ENCODE measurements at places on chromosomes 11 and 22.

GRCh38 chr11:109865548-109866186 is 227.5 kb upstream of the ZC3H12C start:
- no peak for DNase-seq

- DNase-seq = no peak
These were observed 35.7 kb upstream of the NNMT start for GRCh38 chr11:114260483-114260882.

- no peak for DNase-seq
These were observed 5.8 kb upstream of the OR52E5 start for GRCh38 chr11:5887172-5887571.

DNA sequence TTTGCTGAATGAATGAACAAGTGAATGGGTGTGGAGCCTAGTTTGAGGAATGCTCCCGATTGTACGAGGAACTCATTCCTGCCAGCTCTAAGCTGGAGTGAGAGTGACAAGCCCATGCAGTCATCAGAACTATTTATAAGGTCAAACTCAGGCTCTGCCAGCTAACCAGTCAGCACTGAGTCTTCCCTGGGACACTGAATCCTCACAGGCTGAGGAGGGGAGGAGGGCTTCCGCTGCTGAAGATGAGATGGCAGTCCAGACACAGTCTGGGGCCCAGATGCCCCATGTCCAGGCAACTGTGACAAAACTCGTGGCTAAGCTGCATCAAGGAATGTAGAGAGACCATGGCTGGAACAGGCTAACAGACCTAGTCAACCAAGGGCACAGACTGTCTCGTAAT is 4.0 kb downstream of the LRP4 start:
- DNase-seq = no peak

GRCh38 chr11:117585631-117586030 is 211.4 kb downstream of the DSCAML1 start:
- no peak for DNase-seq

DNA sequence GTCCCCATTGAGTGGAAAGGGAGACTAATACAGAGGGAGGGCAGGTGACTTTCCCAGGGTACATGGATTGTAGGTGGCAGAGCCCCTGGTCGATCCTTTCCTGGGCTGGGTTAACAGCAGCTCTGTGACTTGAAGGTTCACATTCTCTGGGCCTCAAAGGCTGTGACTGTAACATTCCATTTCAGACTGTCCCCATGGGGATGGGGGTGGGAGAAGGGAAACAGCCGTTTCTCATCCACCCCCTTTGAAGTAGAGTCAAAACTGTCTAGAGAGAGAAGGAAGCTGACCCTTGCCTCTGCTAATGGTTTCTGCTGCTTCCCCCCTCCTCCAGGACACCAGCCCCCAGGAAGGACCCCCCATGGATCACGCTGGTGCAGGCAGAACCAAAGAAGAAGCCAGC is 19.2 kb downstream of the MICALL1 start:
- no peak for DNase-seq

DNA sequence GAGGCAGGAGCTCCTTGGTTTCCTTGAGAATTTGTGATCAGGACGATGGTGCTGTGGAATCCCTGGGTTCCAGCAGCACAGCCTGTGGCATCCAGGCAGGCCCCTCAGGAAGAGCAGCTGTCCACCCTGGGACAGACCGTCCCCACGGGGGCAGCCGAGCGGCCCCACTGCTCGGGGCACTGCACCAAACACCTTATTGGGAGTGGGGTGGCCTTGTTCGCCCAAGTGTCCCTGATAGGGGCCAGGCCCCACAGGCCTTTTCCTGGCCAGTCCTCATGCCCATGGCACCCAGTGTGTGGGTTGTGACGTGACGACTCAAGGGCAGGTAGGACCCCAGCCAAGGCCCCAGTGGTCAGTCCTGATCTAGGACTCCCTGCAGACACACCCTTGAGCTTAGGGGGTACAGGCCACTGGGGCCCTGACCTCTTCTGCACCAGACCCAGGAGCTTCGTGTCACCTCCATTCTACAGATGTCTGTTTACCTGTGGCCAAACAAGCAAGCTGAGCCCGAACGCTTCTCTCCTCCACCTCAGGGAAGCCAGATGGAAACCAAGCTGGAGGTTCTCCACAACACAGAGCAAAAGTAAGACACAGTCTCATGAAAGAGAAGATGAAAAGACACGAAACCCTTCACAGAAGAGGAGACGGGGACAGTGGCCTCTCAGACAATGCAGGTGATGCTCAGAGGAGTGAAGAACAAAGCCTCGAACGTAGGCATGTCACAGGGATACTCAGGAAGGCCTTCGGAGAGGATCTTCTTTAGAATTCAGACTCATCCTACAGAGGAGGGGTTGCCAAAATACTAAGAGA is 1.6 kb upstream of the BRD1 start:
- DNase-seq = peak; percentile 34

GRCh38 chr22:34429314-34429713 is 509.0 kb upstream of the LARGE1 start:
- no peak for DNase-seq

GRCh38 chr11:8745431-8746253 is 63.0 kb downstream of the RPL27A start:
- DNase-seq = no peak

DNA sequence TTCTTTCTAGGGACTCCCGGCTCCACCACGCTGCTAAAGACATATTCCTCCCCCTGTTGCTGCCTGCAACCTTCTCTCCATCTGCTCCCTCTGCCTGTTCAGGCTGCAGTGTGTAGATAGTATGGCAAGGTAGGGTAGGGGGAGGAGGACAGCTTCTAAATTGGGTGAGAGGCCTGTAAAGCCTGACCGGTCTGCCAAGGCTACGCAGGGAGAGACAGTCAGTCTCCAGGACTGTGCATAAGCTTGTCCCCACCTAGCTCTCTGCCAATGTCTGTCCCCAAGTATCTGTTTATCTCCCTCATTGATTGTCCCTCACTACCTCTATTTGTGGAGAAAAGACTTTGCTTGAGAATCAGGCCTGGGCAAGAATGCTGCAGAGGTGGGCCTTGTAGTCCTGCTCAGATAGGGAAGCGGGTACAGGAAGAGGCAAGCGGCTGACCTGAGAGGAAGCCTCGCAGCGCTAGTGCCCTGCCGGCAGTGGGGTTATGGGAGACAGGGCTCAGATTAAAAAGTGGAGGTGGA is 871 bp upstream of the SEZ6L start:
- no peak for DNase-seq

GRCh38 chr11:117002639-117003299 is 95.5 kb downstream of the SIK3 start:
- DNase-seq = no peak

- no peak for DNase-seq
These were observed 80.2 kb downstream of the PRR5L start for GRCh38 chr11:36376009-36376887.

- peak; percentile 93 for DNase-seq
These were observed 1.8 kb upstream of the RASGRP2 start for GRCh38 chr11:64745521-64746328.

DNA sequence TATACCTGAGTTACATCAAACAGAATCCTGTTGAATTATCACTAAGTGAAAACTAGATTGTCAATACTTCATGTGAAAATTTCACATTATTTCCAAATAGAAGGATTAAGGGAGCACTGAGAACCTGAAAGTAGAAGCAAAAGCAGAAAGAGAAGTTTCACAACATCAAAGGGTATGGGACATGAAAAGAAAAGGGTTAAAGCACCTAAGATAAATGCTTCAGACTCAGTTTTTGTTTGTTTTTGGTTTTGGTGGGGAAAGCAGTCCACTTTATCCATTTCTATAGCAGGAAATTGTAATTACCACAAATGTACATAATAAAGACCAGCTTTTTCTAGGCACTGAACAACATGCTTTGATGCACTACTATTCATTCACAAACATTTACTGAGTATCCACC is 1069.7 kb upstream of the CCDC90B start:
- no peak for DNase-seq

- DNase-seq = peak; percentile 66
These were observed 13.9 kb downstream of the OTUB1 start for GRCh38 chr11:64000026-64000739.

DNA sequence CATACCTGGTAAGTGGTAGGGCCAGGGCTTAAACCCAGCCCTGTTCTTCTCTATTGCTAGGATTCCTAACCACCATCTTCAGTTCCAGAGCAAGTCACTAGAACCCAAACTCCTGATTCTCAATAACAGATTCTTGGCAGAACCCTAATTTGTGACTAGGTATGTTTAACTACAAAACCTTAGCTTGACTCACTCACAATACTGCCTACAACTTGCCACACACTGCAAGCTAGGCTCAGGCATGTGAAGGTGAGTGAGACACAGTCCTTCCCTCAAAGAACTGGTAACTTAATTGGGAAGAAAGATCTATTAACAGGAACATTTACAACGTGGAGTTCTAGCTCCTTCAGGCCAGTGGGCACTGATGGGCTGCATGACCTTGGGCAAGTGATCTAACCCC is 14.5 kb upstream of the AMOTL1 start:
- DNase-seq = no peak

GRCh38 chr11:11531131-11531908 is 90.5 kb downstream of the GALNT18 start:
- no peak for DNase-seq

DNA sequence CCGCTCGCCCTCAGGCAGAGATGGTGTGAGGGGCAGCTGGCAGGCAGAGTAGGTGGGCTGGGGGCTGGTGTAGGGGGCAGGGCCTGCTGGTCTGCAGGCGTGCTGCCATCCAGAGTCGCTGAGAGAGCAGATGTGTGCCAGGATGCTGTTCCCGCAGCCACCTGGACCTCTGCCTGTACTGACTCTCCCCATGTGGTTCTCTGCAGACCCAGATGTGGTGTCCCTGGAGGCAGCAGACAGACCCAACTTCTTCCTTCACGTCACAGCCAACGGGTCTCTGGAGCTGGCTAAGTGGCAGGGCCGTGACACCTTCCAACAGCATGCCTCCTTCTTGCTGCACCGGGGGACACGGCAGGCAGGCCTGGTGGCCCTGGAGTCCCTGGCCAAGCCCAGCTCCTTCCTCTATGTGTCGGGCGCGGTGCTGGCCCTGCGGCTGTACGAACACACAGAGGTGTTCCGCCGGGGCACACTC is 58.6 kb downstream of the OTOG start:
- no peak for DNase-seq

DNA sequence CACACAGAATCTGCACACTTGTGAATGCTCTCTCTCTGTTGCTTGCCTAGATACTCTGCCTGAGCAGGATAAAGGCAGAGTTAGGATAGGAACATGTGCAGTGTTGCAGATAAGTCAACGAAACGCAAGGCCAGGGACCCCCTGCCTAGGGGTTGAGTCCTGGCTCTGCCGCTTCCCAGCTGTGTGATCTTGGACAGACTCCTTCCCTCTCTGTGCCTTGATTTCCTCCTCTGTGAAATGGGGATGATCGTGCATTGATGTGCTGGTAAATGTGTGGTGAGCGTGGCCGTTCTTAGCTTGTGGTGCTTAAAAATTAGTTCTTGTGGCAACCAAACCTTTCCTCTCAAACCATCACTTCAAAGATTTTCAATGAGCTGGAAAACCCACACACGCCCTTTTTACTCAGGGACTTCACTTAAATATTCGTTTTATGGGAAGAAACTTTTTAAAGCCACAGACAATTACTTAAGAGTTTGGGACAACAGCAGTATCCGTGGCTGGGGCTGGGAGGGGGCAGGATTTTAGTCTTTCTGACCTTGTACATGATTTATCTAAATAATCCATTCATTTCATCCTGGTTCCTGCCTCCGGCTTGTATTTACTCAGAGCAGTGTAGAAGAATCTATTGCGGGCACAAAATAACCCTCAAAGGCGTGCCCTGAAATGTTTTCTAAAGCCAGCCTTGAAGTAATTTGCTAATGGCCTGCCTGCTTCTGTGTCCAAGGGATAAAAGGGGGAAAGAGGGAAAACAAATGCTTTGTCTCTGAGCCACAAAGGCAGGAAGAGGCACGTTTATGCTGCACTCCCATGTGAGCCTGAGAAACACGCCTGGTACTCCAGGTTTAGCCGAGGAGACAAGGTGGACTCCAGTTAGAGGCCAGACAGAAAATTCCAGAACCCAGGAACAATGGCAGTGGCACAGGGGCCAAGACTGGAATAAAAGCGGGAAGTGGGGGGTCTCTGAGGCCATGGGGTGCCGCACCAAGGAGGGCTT is 85.0 kb upstream of the CRYBB3 start:
- no peak for DNase-seq

- DNase-seq = no peak
These were observed 41.5 kb upstream of the CARD18 start for GRCh38 chr11:105181100-105181499.

- no peak for DNase-seq
These were observed 151.6 kb upstream of the TENM4 start for GRCh38 chr11:79592406-79592805.

GRCh38 chr11:27159335-27159679 is 118.7 kb downstream of the BBOX1 start:
- DNase-seq = no peak

DNA sequence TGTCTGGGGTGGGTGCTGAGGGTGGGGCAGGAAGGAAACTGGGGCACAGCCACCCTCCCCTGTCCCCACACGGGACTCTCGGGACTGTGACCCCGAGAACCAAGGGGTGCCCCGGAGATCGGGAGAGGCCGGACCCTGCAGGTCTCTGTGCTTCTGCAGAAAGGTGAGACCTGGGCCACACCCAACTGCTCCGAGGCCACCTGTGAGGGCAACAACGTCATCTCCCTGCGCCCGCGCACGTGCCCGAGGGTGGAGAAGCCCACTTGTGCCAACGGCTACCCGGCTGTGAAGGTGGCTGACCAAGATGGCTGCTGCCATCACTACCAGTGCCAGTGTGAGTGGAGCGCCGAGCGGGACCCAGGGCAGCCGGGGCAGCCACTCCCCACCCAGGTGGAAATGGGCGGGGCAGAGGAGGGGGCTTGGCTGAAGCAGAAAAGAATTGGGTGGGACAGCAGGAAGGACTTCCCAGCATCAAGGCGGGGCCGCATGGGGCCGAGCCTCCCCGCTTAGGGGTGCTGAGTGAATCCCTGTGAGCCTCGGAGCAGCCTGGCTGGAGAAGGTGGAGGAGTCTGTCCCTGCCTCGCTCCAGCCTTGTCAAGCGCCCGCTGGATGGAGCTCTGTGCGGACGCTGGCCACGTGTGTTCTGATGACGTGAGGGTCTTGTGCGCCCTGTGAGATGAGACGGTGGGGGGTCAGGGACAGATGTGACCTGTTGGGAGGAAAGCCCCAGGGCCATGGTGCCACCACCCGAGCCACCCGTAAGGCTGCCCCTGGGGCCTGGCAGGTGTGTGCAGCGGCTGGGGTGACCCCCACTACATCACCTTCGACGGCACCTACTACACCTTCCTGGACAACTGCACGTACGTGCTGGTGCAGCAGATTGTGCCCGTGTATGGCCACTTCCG is 29.3 kb upstream of the MUC5B start:
- DNase-seq = no peak

- DNase-seq = no peak
These were observed 11.9 kb upstream of the PHF21A start for GRCh38 chr11:46133119-46133518.

Measured in stimulated activated naive CD4-positive, alpha-beta T cell (primary cell).